AG08395 (cell line): ENCODE measurements at places on chromosomes 4 and X.

- DNase-seq, result no peak
These were observed 28.0 kb upstream of the GLRA2 start for GRCh38 chrX:14501327-14501726.

- DNase-seq, result no peak
These were observed 98.5 kb upstream of the PNPLA4 start for GRCh38 chrX:8025705-8026104.

DNA sequence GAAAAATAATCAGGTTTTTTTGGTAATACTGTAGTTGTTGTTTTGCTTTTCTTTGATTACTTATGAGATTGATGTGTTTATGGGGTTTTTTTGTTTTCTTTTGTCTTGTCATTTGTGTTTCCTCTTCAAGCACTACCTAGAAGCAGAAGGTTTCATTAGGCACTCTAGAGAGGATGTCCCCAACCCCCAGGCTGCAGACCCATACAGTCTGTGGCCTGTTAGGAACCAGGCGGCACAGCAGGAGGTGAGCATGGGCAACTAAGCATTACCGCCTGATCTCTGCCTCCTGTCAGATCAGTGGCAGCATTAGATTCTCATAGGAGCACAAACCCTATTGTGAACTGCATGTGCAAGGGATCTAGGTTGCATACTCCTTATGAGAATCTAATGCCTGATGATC is 22.9 kb upstream of the NOCT start:
- no peak for DNase-seq

GRCh38 chrX:139207655-139208054 is 322.9 kb upstream of the F9 start:
- DNase-seq, result no peak

DNA sequence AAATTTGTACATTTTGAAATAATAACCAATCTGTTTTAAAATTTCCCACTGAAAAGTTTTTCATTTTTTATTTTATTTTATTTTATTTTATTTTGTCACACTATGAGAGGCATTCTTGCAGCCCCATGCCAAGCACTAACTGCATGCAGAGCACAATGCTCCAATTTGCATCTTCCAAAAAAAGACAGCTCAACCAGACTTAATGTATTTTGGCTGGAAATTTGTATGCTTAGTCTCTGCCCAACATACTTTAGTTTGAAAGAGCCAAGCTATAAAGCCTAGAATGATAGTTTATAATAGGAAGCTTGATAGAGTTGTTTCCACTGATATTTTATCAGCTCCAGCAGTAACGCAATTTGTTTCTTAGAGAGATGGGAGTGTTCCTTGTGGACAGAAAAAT is 235.5 kb downstream of the GALNTL6 start:
- no peak for DNase-seq

DNA sequence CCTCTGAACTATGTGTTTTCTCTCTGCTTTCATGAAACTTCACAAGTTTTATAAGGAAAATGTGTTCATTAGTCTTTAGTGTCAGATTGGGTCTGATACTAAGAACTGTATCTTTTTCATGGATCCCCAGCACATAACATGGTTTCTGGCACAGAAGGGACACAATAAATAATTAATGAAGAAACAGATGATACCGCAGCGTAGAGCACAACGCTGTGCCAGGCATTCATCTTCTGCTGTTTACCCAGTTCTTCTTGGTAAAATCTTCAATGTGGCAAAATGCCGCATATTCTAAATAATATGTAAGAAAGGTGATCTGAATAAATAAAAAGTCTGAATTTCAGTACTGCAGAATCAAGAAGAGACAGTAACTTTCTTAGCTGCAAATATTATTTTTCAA is 12.3 kb downstream of the SCARB2 start:
- DNase-seq, result no peak

DNA sequence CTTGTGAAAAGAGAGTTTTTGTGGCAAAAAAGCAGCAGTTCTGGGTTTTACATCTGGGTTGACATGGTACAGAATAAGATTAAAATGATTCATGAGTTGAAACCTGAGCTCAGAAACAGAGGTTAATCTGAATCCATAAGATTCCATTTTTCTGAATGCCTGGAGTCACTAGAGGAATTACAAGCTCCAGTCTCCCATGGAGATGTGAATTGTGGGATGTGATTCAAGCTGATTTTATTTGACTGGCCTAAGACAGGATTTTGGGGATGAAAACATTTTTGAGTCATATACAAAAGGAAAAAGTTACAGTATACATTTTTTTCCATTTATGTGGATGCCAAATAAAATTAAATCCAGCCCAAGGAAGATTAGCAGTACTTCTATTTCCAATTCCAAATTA is 161.1 kb downstream of the RBM46 start:
- no peak for DNase-seq

DNA sequence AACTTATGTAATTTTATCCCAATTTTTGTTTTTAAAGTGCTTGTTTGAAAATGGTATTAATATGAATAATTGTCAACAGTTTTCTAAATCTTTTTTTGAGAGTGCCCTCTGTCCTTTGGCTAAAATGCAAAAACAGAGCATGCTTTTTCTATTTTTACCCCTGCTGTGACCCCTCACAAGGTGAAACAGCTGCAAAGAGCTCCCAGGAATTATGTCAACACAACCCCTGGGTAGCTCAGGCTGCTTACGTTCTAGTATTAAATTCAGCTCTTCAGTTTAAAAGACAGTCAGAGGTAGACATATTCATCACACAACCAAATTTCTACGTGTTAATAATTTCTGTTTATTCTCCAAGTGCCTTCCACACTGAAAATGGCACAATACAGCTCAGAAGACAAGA is 367.5 kb downstream of the PRDM5 start:
- DNase-seq, result no peak

GRCh38 chr4:160373911-160374310 is 1271.0 kb downstream of the RAPGEF2 start:
- DNase-seq, result no peak

- no peak for DNase-seq
These were observed 284.2 kb downstream of the RCHY1 start for GRCh38 chr4:75229806-75230570.

- no peak for DNase-seq
These were observed 93.5 kb upstream of the GALNTL6 start for GRCh38 chr4:171719691-171720090.

GRCh38 chr4:138602664-138603063 is 360.5 kb upstream of the SLC7A11 start:
- peak; percentile 29 for DNase-seq

DNA sequence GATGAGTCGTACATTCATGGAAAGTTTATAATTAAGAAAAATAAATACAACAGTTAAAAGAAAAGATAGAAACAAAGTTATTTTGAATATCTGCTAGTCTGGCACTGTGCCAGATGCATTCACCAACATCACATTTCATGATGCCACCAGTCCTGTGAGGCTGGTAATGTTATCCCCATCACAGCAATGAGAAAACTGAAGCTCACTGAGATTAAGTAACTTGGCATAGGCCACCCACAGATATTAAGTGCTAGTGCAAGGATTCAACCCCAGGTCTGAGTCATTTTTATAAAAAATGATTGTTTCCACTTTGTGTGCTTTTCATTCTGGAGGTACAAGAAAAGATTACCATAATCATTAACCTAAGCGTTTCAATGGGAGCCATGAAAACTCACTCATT is 65.0 kb upstream of the IL15 start:
- DNase-seq, result no peak

DNA sequence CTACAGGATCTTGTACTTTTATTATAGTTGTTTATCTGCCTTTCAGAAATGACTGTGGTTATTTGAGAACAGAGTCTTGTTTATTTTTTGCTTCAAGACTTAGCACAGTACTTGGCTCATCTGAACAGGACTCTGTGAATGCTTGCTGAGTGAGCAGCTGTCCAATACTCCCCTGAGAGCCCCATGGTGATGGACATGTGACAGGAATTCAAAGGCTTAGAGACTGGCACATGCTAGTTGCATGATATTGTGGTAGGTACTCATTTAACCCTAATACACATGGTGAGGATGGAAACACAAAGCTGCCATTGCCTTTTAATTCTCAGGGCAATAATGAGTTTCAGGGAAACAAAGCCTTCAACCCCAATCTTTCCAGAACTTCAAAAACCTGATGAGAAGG is 97.3 kb downstream of the GEMIN8 start:
- no peak for DNase-seq

DNA sequence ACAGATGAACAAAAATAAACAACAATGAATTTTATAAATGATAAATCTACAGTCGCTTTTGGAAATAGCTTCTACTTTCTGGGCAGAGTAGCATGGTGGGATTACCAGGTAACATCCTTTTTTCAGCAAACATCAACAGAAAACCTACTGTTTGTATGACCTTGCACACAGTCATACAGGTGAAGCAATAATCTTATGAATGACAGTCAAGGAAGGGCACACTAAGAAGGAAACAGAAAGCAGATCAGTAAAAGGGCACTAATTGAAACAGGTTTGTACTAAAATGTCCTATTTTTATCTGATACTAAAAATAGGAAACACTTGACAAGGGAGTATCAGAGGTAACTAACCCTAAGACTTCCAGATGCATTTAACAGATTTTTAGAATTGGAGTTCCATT is 108.9 kb downstream of the DLG3 start:
- no peak for DNase-seq

GRCh38 chrX:123357941-123358340 is 173.9 kb downstream of the GRIA3 start:
- no peak for DNase-seq

- DNase-seq, result no peak
These were observed 23.7 kb downstream of the RP2 start for GRCh38 chrX:46860557-46860956.

DNA sequence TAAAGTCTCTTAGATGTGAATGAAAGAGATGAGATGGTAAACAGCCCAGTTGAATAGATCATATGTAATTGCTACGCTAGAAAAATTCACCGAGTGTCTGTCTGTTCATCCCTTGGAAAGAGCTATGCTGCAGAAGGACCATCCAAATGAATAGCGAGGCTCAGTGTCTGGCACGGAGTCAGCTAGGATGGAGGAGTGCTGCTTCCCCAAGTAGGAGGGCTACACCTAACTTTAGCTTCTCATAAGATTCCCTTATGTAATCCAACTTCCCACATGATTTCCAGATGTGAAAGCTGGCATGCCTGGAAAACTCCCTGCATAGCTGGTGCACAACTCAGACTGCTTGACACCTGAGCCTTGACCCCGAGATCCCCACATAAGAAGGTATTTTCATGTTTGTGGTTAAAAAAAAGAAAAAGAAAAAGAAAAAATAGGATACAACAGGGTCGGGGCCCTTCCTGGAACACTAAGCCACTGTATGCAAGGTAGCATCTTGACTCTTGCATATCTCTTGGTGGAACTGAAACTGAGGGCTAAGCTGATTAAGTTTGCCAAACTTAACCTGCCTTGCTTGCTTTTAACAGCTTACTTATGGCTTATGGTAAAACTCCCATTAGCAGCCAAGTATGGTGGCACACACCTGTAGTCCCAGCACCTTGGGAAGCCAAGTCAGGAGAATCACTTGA is 82.3 kb downstream of the FREM3 start:
- DNase-seq, result no peak

GRCh38 chr4:176635372-176636261 is 157.1 kb downstream of the VEGFC start:
- DNase-seq, result peak; percentile 78
